ENCODE measurements at places on chromosomes 7 and 10.
A peak's percentile ranks its signal among the peaks of the same experiment; 100 is the strongest.

- DNase-seq, result no peak
Observed at GRCh38 chr10:131312478-131312836, 936 bp upstream of the TCERG1L start.

DNA sequence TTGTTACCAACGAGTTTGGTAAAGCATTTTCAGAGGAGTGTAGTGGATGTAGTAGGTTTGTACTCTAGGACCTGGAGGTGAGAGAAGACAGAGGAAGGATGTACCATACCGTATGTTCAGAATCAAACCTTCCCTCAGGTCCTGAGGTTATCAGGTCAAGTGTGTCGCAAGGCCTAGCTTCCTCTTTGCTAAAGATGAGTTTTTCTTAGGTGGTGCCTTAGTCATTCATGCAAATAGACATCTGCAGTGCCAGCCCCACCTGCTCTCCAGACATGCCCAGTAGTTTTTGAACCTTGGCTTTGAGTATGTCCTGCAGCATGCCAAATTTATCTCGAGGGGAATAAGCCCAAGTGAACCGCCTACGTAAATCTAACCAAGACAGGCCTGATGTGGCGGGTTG lies 71.3 kb downstream of the HDAC9 start:
- no peak for DNase-seq

DNA sequence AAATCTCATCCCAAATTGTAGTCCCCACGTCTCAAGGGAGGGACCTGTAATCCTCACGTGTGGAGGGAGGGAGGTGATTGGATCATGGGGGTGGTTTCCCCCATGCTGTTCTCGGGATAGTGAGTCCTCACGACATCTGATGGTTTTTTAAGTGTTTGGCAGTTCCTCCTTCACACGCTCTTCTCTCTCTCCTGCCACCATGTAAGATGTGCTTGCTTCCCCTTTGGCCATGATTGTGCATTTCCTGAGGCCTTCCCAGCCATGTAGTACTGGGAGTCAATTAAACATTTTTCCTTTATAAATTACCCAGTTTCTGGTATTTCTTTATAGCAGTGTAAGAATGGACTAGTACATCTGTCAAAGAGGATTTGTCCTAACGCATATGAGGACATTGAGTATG lies 59.5 kb downstream of the RGS10 start:
- DNase-seq, result no peak

DNA sequence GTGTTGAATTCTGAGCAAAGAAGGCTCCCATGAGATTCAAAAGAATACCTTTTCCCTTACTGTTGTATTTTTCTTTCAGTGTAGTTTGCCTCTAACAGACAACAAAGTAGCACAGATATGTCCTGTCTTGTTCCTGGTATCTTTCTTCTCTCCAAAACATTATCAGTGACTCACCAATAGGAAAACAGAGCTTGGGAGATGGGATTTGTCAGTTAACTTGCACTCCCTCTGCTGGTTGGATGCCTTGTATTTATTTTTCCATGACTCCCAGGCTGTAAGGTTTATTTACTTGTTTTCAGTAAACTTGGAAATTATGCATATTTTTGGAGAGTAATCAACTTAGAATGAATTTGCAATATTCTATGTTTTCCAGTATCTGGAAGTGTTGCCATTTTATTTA lies 129.7 kb downstream of the SAMD9 start:
- DNase-seq, result no peak

GRCh38 chr7:155644971-155645509 lies 579 bp downstream of the RBM33 start:
- DNase-seq, result peak; percentile 17

DNA sequence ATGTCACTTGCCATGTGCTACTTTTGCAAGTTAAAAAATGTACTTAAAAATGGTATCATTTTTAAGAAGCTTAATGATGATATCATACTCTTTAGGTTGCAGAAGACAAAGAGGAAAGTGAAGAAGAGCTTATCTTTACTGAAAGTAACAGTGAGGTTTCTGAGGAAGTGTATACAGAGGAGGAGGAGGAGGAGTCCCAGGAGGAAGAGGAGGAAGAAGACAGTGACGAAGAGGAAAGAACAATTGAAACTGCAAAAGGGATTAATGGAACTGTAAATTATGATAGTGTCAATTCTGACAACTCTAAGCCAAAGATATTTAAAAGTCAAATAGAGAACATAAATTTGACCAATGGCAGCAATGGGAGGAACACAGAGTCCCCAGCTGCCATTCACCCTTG lies 6.1 kb downstream of the LMOD2 start:
- DNase-seq, result no peak

GRCh38 chr10:93465806-93466675 lies 16.1 kb downstream of the MYOF start:
- DNase-seq, result no peak

- DNase-seq, result no peak
Observed at GRCh38 chr10:116780691-116781205, 38.4 kb upstream of the HSPA12A start.

DNA sequence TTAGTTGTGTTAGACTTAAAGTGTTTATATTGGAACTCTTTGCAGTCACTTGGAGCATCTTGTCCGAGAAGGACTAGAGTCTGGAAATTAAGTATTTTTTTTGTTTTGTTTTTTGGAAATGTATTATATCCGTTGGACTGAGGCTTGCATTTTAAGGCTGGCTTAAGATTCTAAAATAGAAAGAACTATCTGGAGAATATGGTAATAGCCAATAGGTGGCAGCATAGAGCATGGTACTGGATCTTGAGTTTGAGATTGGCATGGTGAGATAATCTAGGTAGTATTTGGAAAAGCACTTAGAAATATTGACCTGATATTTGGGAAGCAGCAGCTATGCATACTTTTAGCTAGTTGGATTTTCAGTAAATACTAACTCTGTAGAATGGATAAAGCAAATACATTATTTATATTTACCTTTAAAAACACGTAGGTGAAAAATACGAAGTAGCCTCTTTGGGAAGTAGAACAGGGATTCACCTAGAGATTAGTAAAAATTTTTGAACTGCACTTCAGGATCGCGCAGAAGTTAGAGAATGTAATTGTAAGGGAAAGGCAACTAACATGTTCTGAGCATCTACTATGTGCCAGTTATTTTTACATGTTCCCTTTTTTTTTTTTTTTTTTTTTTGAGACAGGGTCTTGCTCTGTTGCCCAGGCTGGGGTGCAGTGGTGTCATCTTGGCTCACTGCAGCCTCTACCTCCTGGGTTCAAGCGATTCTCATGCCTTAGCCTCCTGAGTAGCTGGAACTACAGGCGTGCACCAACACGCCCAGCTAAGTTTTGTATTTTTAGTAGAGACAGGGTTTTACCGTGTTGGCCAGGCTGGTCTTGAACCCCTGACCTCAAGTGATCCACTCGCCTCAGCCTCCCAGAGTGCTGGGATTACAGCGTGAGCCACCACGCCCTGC lies 78.6 kb downstream of the LCOR start:
- DNase-seq, result no peak

DNA sequence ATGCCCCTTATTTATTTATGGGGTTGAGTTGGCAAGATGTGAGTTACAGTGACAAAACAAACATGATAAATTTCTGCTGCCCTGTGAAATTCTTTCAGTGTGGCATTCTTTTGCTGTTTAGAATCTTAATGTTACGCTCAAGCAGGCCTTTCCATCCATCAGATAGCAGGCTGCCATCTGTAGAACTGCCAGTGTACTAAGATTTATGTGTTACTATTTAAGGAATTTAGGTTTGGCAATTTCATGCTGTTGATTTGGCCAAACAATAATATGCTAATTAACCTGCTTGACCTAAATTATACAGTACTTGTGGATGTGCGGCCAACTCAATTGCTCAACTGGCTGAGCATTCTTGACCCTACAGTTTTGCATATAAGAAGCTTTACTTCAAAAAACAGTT lies 477.7 kb upstream of the TPK1 start:
- no peak for DNase-seq

- DNase-seq, result no peak
Observed at GRCh38 chr10:13422800-13423199, 74.7 kb upstream of the SEPHS1 start.
